NCI-H748 treated with DMSO at 0.1 percent for 48 hours (cell line): ENCODE measurements at places on chromosomes 16 and 17.

DNA sequence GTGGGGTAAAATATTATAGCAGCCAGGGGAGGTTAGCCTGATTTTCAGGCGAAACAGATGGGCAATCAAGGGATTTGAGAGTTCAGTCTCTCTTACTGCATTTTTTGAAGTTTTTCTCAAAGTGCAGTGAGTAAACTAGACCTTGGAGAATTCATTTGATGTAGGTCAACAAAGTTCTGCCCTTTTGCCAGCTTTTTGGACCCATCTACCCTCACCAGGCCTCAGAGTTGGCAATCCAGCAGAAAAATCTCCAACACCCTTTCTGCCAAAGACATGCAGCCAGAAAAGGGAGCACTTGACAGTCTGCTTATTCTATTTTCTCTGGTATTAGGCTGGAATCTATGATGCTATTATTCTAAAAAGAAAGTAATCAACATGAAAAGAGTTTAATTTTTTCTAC is 162.2 kb upstream of the TOM1L1 start:
- no peak for DNase-seq

DNA sequence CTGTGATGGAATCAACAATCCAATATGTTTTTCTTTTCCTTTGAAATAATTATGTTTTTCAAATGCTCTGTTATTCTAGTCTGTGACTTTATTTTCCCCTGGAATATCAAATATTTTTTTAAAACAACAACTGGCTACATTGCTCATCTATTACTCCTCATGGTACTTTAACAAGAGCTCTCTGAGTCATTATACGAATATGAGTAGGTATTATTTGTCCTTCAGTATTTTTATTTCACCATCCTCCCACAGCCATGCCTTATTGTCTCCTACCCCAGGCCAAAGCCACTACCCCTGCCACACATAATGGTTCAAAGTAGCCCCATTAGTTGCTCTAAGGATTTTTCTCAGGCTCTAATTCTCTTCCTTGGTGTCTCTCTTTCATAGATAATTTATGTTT is 1572.3 kb downstream of the CDH8 start:
- DNase-seq = no peak

DNA sequence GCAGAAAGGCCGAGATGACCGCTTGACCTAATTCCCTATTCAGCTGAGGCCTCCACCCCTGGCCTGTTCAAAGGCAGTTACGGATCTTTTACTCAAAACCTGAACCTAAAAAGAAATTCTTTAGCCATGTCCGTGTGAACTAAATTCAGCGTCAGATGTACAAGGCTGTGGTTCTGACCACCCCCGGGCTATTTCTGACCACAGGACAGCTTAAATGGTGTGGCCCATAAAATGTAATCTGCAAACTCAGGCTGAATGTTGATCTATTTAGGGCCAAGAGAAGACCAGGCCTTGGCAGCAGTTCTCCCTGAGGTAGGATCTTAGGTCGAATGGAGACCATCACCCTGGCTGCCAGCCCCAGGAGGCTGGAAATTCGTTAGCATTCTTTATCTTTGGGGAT is 485.5 kb downstream of the WWOX start:
- no peak for DNase-seq

DNA sequence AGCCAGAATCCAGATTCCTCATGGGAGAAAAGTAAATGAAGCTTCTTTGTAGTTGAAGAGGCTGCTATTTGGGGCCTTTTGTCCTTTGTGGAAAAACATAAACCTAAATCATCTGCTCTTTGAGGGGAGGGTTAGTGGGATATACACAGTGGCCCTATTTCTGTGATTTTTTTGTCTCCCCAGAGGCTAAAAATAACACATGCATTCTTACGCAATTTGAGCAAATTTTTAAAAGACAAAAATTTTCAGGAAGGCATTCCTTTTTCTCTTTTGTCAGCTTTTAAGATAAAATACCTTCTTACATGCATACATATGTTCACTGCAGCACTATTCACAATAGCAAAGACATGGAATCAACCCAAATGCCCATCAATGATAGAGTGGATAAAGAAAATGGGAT is 165.5 kb downstream of the AXIN2 start:
- DNase-seq = no peak

DNA sequence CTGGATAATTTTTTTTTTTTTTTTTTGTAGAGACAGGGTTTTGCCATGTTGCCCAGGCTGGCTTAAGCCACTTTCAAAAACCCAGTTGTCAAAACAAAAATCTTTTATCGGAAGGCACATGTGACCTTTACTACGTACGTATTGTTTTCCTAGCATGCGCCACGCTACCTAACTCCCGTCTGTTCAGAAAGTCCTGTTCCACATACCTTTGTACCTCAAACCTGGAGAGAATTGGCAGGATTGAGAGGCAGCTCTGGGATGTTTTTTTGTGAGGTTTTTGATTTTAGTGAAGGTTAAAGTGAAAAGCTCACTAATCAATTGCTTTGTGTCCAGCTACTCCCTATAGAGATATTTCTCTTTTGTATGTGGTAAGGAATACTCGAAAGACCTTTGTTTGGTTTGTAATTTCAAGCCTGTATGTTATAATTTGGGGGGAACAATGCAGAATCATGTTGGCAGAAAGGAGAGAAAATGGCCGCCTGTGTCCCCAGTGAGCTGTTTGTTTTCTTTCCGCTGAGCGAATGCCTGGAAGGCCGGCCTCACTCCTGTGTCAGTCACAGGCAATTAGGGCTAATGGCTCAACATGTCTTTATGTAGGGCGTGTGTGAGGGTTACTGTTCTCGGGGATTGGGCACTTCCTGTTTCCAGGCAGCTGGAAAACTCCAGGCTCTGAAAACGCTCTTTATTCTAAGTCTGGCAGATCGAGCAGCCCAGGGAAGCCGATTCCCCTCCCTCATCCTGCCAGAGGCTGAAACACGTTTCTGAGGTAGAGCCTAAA is 60.8 kb upstream of the CLEC18A start:
- peak; percentile 95 for DNase-seq

DNA sequence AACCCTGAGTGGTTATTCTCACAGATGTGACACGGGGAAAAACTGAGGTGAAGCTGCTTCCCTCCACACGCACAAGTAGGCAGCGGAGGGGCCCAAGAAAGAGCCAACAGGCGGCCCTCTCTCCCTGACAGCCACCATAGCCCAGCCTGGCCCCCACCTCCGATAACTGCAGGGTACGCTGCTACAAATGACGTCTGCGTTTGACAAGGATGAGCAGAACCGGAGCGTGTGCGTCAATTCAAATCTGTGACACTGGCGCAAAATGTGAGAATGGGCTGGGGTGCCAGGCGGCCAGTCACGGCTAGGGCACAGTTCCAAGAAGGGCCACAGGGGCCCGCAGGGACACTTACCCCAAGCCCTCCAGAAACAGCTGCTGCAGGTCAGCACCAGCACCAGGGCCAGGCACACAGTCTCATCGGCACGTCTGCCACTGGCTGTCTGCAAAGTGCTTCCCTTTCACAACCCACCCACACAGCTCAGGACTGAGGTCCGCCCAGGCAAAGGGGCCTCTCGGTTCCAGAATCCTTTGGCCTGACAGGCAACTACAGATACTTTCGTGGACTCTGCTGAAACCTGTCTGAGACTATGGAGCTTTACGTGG is 14.4 kb downstream of the AXIN1 start:
- no peak for DNase-seq

GRCh38 chr17:62741290-62741689 is 66.8 kb downstream of the MARCHF10 start:
- no peak for DNase-seq

- no peak for DNase-seq
Observed at GRCh38 chr17:77521076-77521475, 380.3 kb downstream of the SEC14L1 start.

GRCh38 chr17:5047446-5047845 is 12.2 kb upstream of the SLC52A1 start:
- DNase-seq = no peak

DNA sequence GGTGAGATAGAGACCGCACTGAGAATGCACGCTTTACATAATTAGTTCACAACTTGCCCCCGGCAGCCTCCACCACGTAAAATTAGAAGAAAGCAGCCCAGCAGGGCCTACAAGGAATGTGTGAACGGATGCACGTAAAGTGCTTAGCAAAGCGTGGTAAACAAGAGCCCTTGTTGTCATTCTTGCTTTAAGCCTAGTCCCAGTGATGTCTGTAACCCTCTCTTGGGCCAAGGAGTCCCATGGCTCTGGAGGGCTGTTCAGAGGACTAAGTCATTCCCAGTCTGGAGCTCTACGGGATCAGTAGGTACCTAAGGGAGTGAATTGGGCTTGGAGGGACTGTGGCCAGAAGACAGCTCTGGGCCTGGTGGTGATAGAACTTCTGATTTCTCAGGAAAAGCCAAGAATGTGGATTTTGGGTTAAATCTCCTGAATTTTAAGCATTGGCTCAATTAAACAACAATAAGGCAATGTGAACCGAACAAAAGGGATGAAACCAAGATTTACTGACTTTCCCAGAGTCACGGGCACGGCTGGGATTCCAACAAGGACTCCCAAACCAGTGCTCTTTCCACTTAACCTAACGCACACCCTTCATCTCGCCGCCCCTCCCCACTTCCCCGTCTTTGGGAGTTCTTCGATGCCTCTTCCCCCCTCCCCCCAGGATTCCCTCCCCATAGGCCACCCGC is 775 bp upstream of the CHP2 start:
- DNase-seq = no peak

DNA sequence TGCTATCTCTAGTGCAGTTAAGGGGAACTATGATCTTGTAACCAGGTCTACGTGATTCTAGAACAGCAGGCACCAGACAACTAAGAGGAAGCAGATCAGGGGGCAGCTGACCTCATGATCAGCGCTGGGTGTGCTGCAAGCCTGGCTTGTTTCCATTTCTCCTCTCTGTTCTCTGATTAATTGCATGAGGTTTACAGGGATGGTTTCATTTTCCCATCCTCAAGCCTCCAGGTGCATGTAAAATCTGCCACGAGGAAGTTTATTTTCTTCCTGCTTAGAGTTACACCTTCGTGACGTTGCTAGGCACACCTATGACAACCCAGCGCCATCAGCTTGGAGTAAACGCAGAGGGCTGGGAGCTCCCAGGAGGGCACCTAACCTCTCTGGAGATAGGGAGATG is 4.3 kb upstream of the NUPR1 start:
- peak; percentile 13 for DNase-seq

DNA sequence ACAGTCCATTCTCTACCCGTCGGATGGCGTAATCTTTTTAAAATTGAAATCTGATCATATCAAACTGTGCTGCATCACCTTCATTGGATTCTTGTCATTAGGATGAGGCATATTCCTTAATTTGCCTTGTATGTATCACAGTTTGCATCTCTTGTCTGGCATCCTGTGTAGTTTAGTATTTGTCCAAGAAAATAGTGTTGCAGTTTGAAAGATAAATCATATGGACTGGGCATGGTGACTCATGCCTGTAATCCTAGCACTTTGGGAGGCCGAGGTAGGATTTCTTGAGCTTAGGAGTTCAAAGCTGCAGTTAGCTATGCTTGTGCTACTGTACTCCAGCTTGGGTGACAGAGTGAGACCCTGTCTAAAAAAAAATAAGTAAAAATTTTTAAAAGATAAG is 5.8 kb upstream of the RSL1D1 start:
- DNase-seq = no peak

DNA sequence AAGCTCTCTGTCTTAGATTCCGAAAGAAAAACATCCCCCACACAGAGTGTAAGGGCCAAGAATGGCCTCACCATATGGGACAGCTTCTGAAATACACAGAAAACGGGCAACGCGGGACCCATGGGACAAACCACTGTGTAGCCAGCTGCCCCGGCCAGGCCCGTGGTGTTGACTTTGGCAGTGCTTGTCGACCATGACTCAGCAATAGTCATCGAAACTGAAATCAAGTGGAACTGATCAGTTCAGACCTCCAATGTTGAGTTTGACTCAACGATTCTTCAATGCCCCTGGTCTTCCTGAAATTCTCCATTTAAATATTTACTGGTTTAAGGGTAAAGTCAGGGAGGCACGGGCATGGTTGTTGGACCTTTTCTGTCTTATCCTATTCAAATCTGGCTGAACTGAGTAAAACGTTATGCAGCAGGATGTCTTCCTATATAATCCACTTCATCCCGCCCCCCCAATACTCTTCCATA is 27.5 kb downstream of the ZFHX3 start:
- no peak for DNase-seq

DNA sequence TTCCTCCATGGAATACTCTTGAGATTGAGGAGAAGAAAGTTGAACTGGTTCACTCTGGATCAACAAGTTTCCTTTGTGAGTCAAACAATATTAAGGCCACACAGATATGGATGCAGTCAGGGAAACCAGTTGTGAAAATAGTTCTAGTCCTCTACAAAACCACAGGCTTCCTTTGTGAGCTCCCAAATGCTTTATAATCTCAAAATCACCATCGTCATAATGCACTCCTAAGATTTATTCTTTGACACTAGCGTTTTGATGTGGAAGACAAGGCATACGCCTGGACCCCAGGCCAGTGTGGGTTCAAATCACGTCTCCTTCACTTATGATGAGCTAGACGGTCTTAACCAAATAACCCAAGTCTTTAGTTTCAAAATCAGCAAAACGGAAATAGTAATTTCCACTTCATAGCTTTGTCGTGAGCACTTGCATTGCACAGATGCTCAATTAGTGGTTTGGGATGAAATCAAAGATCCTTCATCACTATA is 142.6 kb downstream of the STX8 start:
- DNase-seq = no peak

- no peak for DNase-seq
Observed at GRCh38 chr16:66211651-66212050, 154.8 kb upstream of the CDH5 start.

DNA sequence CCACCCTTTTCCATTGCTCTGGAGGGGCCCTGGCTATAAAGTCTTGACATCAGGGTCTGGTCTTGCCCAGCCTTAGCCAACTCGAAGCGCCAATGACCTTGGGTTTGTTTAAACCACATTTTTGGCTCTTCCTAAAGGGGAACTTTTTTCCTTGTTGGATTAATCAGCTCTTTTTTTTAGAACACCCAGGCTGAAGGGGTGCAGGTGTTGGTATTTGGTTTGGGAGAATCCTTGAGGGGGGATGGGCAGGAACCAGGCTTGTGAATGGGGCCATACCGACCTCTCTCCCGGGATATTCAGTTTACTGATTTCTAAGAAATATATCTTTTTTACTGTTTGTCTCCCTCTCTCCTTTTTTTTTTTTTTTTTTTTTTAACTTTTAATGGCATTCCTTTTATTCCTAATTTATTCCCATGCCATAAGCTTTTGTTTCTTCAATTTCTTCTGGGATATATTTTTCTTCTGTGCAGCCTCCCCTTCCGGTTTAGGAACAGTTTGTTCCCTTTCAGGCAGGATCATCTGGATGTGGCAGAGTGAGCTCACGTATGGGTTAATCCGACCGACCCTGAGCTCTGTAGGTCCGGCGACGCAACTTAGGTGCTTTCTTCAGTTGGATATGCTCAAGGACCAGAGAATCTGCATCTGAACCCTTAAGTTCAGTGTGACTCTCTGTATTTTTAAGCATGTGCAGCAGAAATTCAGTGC is 129.5 kb downstream of the ABCC6 start:
- DNase-seq = no peak

DNA sequence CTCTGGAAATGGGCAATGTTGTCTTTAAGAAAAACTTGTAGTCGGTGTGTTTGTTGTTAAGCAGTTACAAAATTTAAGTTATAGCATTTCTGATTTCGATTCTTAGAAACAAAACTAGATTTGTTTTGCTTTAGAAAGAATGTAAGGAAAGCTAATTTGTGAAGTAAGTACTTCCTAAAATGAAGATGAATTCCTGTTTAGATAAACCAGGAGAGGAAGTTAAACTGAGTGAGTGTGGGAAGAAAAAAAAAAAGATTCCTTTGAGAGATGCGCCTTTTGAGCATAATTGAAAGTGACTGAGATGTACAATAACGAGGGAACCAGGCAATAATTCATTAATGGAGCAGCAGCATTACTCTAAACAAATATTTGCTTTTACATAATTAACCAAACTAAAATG is 52.4 kb upstream of the ALOX12 start:
- no peak for DNase-seq
